Activated naive CD8-positive, alpha-beta T cell treated with anti-CD3 and anti-CD28 coated beads, Interleukin-2, amount 50 U/mL, for 24 hours (primary cell): ENCODE measurements at places on chromosomes 3 and 15.

- no peak for DNase-seq
Measured at GRCh38 chr3:140252812-140253656, 318.0 kb downstream of the CLSTN2 start.

GRCh38 chr3:51673802-51674654 lies 3.0 kb downstream of the TEX264 start:
- no peak for DNase-seq

DNA sequence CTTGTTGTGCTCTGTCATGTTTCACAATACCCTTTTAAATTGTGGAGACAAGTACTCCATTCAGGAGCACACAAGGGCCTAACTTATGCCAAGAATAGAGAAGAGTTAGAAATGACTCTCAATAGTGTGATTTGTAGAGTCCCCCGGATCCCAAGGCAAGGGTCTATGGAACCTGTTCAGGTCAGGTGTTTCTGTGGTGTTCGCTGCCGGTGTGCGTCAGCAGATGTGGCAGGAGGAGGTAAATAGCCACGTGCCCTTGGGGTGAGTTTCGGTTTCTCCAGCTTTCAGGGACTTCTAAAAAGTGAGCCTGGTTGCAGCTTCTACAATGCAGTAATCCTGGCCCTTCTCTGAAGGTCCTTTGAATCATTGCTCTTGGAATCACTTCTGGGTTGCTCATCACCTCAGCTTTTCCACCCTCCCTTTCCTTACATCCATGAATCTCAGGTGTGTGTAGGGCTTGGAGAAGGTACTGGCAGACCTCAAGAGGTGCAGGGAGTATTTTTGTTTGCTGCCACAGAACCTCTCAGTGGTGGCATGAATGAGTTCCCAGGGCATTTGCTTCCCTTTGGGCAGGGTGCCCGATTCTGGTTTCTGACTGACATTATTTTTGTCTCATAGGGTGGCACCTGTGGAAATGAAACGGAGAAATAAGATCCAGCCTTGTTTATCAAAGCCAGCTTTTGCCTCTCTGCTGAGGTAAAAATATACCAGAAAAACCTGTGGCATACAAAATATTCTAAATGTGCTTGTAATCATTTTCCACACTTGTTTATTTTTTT lies 7.3 kb downstream of the ST3GAL6 start:
- no peak for DNase-seq

DNA sequence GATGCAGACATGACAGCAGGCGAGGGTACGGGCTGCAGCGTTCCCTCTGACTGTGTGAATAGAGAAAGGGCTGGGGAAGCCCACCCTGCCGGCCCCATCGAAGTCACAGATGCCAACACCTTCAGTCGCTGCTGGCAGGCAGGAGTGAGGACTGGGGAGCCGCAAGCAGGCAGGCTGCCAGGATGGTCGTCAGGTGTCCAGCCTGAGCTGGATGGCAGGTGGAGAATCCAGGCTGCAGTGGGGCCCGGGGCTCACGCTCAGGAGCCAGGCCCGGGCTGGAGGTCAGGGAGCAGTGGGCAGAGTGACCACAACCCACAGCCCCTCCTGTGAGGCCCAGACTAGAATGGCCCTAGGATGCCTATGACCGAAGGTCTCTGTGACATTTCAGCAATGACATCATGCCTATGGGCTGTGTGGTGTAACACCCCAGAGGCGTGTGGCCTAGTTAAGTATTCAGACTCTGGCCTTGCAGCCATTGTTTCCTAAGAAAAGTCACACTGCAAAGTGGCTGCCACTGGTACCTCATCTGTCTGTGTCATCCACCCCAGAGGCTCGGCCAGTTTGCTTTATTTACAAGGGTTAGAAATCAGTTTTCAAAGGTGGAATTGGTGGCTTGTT lies 15.7 kb downstream of the PRR23E start:
- DNase-seq: no peak

DNA sequence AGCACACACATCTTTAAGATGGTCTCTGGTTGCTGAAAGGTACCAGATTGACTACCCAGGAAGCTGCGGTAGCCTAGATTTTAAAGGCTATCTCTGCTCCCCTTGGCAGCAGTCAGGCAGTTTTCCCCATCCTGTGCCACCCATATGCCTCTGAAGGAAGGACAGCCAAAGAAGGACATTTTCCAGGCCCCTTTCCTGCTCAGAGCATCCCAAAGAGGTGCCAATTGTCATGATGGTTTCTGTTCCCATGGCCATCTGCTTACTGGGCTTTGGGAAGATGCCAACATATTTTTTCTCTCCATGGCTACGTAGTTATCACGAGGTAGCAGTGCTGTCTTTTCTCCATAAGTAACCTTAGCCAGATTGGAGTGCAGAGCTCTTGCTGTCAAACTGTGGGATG lies 39.7 kb downstream of the UNC13C start:
- no peak for DNase-seq

- no peak for DNase-seq
Measured at GRCh38 chr3:82927309-82928253, 1166.1 kb upstream of the GBE1 start.

DNA sequence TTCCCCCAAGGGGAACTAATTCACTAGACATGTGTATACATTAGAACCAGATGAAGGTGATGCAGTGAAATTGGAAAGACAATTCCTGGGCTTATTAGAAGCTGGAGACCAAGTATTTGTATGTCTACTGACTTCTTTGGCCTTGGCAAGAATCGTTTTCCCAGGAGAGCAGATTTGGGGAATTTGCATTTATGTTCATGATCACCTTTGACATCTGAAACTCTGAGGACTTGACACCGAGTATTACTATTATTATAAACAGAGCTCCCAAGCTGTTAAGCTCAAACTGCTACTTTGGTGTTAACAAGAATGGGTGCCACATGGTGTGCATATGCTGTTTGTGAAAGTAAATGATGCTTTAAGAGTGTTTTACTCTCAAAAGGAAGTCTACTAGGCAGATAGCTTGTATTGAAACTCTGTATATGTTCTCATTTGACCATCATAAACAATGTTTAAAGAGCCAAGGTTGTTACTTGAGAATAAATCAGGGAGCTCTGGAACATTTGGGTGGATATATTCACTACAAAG lies 519.8 kb upstream of the GOLIM4 start:
- DNase-seq: no peak

- DNase-seq: no peak
Measured at GRCh38 chr3:68997887-68998286, 15.6 kb downstream of the EOGT start.
